ENCODE measurements at places on chromosomes 2 and 18.

DNA sequence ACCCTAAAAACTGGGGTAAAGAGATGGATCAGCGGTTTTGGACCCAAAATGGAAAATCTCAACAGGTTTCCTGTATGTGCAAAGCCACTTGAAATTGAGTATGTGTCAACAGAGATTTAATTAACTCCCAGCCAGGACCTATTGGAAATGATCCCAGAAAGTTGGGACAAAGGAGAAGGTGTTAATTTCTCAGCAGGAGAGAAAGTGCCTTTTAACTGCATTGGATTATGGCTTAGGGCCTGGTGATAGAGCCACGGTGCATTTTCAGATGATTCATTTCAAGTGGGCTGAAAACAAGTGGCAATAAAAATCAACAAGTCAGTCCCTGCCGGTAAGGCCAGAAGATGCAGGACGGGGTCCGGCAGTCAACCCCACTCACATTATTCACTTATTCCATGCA lies 80.2 kb upstream of the BCL11A start:
- DNase-seq, result no peak

DNA sequence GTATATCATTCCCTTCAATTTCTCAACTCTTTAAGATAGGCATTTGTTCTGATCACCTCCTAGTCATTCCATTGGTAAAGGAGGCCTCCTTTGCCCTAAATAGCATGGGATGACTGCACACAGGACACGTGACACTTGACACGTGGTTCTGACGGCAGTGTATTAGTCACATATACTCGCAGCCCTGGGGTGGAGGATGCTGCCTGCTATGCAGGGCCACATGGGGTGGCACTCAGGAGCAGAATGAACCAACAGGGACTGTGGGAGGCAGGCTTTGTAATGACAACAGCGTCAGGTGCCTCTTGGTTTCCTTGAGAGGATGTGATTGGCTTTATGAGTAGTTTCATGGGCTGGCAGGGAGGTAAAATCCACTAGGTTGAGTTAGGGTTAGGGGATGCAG lies 9.3 kb upstream of the KCNS3 start:
- DNase-seq, result no peak

- DNase-seq, result no peak
Observed at GRCh38 chr2:187445051-187445450, 3.0 kb downstream of the CALCRL start.

GRCh38 chr2:32284321-32284720 lies 6.6 kb downstream of the YIPF4 start:
- no peak for DNase-seq

DNA sequence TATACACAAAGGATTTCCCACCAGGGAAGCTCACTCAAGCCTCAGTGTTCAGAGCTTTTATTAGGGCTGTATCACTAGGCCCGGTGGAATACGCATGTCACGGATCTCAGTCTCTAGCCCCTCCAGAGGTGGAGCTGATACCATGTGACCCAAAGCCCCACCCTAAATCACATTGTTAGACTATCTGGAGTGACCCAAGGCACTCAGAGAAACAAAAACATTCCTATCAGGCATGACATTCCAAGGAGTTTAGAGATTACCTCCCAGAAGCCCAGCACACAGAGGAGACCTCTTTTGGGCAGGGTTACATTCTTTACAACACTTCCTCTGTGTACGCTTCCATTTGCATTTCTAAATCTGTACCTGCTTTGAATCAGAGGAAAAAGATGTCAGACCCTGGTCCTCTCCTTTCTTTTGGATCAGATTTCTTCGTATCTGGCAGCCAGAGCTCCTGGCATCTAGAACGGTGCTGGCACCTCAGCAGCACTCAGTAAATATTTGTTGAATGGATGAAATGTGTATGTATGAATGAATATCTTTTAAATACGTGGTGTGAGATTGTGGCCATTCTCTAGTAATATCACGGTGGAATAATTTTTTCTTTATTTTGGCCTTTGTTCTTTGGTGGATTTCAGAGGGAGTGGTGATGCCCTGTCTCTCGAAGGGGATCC lies 37.7 kb upstream of the SMAD2 start:
- peak; percentile 93 for DNase-seq

DNA sequence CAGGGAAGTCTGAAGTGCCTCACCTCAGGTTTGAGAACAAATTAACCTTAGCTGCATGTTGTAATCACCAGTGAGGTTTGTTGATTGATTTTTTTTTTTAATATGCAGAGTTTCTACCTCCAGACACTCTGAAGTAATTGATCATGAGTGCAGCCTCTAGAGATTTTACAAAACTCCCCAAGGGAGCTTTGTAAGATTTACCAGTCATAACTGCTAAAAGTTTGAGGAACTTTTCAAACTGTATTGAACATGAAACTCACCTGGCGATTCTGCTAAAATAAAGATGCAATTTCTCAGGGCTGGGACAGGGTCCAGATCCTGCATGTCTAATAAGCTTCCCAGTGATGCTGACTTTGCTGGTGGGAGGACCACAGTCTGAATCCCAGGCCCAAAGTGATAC lies 339.6 kb upstream of the DCC start:
- DNase-seq, result no peak

All from GM23338 (cell line).